ENCODE measurements at places on chromosomes 1 and 21.
A peak's percentile ranks its signal among the peaks of the same experiment; 100 is the strongest.

GRCh38 chr1:94098585-94099111 is 22.3 kb downstream of the ABCA4 start:
- DNase-seq: no peak

- no peak for DNase-seq
Observed at GRCh38 chr1:19988267-19989006, 9.0 kb upstream of the PLA2G2A start.

DNA sequence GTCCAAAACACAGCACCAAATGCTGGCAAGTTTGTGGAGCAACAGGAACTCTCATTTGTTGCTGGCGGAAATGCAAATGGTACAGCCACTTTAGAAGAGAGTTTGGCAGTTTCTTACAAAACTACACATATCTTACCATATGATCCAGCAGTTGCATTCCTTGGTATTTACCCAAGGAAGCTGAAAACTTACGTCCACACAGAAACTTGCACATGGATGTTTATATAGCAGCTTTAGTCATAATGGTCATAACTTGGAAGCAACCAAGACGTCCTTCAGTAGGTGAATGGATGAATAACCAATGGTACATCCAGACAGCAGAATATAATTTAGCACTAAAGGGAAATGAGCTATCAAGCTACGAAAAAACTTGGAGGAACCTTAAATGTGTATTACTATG is 66.4 kb downstream of the MARK1 start:
- no peak for DNase-seq

DNA sequence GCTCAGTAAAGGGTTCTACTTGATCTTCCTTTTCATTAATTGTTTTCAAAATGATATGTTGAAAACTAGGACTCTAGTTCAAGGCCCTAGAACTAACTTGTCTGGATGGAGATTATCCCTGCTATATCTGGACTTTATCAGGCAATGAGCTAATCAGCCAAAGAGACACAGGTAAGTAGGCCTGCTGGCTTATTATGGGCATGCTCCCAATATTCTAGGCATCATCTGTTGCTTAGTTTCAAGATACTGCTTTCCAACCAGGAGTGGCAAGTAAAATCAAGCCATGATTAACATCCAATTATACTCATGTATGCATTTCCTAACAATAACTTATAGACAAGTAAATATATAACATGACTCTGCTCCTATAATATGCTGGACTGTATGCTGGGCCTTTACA is 4.2 kb downstream of the DNASE2B start:
- no peak for DNase-seq

- no peak for DNase-seq
Observed at GRCh38 chr1:230851291-230851691, 17.0 kb downstream of the C1orf198 start.

DNA sequence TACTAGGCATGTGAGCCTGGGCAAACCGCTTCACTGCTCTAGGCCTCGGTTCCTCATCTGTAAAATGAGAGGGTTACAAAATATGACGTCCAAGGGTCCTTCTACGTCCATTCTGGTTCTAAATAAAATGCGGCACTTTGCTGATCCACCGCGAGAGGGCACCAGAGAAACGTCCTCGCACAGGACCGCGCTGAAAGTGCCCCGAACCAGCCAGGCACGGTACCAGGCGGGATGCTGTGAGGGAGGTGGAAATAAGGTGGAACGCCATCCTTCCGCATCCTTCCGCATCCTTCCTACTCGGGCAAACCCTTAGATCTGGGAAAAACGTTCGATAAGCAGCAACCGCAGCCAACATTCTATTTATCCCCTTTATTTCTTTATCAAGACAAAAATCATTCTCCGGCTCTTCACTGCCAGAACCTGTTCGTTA is 60.3 kb upstream of the KRTAP19-8 start:
- DNase-seq: peak; percentile 56

DNA sequence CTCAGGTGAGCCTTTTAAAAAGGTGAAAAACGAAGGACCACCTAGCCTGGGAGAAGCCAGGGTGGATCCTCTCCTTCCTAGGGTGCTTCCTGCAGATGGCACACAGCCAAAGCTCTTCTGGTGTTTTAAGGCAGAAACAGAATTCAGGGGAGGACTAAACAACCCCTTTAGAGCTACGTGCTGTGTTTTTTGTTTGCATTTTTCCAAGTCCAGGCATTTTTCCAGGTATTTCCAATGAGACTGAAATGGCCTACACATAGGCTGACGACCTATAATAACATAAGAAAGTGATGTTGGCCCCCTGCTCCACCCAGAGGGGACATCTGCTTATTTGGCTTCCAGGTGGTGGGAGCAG is 83.8 kb downstream of the CAPZB start:
- DNase-seq: no peak

DNA sequence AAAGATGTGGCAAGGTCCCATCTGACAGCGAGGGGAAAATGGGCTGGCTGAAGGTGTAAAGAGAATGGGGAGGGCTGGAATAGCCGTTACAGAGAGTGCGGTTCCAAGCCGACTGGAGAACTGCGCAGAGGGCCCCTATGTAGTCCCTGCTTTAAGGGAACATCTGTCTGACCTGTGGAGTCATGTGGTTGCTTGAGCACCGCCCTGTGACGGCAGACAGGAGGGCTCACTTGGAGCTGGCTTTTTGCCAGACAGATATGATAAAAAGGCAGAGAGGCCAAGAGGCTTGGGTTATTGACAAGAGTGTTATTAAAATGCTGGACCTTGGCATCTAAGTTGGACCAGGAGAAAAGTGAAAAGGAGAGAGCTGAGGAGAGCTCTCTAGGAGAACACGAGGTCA is 5.9 kb upstream of the PTPRF start:
- DNase-seq: no peak
